SW 1271 (cell line): ENCODE measurements at places on chromosomes 1 and 21.

DNA sequence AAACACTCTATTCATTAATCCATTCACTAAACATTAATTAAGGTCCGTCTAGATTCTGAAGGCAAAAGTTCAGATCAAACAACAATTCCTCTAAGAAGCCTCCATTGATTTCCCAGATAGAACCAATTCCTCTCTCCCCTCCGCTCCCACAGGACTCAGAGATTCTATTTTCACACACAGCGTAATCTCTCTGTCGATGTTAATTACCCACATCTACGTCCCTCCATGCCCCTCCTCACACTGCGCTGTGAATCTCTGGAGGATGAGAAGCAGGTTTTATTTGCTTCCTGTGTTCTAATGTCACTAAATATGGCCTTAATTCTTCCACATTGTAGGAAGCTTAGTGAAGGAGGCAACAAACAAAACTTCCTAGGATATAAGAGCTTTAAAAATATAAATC, 306.7 kb downstream of the DSCAM start:
- no peak for DNase-seq

GRCh38 chr1:222552882-222553281, 5.0 kb upstream of the HHIPL2 start:
- no peak for DNase-seq

GRCh38 chr1:230067871-230068620, 1.0 kb downstream of the GALNT2 start:
- DNase-seq, result no peak

GRCh38 chr1:115454837-115455511, 116.9 kb upstream of the NGF start:
- DNase-seq, result no peak

DNA sequence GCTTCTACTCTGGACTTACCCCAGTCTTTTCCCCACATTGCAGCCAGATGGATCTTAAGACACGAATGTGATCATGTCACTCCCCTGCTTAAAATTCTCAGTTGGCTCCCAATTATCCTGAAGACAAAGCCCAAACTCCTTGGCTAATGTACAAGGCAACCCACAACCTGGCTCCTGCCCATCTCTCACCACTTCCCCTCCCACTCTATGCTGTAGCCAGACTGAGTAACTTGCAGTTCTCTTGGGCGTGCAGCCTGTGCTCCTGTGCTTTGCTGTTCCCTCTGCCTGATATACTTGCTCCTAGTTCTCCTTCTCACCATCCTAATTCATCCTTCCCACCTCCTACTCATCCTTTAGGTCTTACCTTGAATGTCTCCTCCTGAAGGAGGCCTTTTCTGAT, 56.2 kb downstream of the LGR6 start:
- DNase-seq, result no peak

DNA sequence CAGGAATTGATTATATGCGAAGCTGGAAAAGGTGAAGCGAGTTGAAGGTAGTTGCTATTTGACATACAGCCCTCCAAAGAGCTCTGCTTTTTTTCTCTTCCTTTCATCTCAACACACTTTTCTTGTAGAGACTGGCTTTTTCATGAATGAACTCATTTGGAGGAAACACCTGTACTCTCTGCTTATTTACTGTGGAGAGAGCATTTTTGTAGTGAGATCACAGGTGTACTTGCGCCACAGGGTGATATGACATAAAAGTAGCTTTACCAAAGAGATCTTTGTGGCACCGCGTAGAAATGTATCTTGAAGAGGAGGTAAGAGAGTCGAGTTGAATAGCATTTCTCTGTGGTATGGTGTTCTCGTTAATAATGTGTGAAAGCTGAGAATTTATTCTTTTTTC, 187.6 kb downstream of the VPS13D start:
- DNase-seq, result no peak

- DNase-seq, result no peak
Observed at GRCh38 chr21:31872452-31873274, at the start of gene HUNK. HUNK (plus strand) TSS chr21:31873020; CDS start chr21:31873675, 655 bp downstream.

GRCh38 chr1:34320053-34320669, 143.5 kb downstream of the C1orf94 start:
- DNase-seq, result no peak

DNA sequence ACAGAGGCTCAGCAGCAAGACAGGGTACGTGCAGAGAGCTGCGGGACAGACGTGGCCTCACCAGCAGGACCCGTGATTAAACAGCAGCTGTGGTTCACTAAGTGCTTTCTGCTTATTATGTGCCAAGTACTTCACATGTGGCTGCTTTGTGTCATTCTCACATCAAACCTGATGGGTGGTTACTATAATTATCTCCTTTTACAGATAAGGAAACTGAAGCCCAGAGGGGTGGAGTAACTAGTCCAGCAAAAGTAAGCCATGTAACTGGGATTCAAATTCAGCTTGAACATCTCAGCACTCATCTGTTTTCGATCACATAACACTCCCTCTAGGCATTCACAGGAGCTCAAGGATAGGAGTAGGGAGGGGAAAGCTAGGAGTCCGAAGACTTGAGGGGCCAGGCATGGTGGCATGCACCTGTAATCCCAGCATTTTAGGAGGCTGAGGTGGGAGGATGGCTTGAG, 50.8 kb upstream of the CLIC4 start:
- DNase-seq, result no peak

DNA sequence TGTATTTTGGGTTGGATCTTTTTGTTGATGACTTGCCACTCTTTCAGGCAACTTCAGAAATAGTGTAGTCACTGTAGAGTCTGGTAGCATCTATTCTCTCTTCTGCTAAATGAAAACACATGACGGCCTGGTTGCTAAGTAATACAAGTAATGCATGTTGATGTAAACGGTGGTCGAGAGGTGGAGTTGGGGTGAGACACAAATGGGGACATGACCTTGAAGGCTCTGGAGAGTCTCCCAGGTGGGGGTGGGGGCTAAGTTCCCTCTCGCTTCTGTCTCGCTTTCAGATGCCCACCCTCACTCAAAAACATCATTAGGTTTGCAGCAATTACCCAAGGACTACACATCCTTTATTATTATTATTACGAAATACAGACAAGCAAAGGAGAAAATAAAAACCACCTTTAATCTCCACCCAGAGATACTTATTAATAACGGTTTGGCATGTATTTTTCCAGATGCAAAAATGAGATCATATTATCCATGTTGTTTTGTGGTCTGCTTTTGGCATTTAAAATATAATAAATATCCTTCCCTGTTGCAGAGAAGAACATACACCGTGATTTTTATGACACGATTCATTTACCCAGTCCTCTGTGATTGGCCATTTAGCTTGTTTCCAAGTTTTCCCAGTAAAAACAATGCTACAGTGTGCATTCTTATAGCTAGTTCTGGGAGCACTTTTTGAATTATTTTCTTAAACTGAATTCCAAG, 138.1 kb downstream of the MIS18A start:
- no peak for DNase-seq

GRCh38 chr1:94422115-94422820, 4.1 kb downstream of the ABCD3 start:
- DNase-seq, result no peak

- DNase-seq, result no peak
Observed at GRCh38 chr1:69221524-69221923, 346.2 kb upstream of the LRRC7 start.

GRCh38 chr1:201625226-201625761, 86.4 kb downstream of the NAV1 start:
- no peak for DNase-seq

DNA sequence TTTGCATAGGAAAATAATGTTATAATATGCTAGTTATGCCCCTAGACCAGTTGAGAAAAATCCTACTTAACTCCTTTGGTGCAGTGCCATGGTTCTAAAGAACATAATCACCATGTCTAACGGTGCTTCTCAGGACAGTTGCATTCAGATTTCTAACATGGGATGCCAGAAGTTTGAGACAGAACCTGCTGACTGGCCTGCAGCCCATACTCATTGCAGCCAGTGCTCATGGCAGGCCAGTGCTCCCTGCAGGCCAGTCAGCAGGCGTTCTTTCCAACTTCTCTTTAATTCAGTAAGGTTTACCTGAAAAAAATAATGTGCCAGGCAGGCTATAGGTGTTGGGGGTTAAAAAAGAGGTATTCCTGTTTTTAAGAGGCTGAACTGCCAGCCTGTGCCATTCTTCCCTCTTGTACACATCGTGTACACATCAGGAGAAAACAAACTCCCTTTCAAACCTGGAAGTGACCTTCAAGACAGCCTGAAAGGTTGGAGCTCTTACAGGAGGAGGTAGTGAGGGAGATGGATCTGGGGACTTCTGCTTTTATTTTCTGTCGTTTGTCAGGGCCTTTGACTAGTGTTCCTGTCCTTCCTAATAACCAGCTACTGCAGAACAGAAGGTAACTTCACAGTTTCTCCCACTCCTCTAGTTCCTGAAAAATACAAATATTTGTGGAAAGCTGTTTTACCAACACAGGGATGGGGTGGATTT, 146.0 kb upstream of the MAGI3 start:
- no peak for DNase-seq

- DNase-seq, result no peak
Observed at GRCh38 chr1:214292322-214292721, 11.4 kb downstream of the SMYD2 start.

DNA sequence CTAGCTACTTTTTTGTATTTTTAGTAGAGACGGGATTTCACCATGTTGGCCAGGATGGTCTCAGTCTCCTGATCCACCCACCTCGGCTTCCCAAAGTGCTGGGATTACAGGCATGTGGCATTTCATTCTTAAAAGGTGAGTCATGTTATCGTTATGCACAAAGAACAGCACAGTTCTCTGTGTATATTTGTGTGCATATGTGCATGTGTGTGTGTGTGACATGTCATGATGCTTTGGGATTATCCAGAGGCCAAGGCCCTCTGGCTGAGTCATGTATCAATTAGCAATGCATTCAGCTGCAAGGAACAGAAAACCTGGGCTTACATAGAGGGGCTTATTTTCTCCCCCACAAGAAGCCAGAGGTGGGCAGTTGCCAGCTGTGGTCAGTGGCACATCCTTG, 301.7 kb upstream of the KAZN start:
- DNase-seq, result no peak

- DNase-seq, result no peak
Observed at GRCh38 chr1:226429858-226430715, 22.2 kb upstream of the PARP1 start.

DNA sequence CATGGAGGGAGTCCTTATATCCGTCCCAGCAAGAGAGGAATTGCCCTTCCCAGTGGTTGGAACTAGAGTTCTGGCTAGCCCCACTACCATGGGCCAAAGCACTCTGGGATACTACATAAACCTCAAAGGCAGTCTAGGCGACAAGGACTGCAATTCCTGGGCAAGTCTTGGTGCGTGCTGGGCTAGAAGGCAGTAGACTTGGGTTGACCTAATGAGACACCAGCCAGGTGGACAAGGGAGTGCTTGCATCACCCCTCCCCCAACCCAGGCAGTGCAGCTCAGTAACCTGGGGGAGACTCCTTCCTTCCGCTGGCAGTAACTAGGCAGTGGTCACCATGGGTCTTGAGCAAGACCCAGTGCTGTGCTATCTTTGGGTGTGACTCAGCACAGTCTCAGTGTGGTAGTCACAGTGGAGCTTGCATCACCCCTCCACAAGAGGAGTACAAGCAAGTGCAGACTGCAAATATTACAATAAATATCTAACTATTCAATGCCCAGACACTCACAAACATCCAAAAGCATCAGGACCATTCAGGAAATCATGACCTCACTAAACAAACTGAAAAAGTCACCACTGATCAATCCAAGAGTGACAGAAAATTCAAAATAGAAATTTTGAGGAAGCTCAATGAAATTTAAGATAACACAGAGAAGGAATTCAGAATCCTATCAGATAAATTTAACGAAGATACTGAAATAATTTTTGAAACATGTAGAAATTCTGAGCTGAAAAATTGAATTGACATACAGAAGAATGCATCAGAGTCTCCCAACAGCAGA, 84.7 kb upstream of the LYPLAL1 start:
- DNase-seq, result no peak

DNA sequence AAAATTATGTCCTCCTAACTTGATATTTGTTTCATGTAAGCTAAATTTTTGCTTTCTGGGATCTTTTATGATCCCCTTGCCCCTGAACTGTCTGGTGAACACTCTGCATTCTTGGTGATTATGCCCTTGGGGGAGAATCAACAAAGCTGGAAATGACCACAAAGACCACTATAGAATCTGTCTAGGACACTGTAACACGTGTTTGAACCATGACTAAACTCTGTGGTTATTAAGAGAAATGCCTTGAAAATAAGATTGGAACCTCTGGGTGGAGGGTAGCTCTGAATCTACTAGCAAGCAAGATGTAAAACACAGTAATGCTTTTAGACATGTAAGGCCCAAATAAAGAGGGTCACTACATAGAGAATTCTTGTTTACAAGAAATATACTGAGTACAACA, 237.5 kb downstream of the HMCN1 start:
- DNase-seq, result no peak

DNA sequence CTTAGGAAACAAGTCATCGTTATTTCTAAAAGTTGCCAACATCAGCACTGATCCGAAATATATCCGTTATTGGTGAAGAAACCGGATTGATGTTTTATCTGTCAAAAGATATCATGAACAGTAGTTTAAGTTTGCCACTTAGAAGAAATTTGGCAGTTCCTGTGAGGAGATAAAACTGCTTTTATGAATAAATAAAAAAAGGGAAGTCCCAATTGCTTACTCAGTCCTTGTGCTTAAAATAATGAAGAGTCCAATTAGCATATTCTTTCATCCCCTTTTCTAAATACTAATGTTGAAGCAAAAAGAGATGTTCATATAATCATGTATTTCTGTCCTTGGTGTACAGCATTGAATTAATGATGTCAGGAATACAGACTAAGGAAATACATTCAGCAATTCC, 164.6 kb downstream of the NCAM2 start:
- no peak for DNase-seq

DNA sequence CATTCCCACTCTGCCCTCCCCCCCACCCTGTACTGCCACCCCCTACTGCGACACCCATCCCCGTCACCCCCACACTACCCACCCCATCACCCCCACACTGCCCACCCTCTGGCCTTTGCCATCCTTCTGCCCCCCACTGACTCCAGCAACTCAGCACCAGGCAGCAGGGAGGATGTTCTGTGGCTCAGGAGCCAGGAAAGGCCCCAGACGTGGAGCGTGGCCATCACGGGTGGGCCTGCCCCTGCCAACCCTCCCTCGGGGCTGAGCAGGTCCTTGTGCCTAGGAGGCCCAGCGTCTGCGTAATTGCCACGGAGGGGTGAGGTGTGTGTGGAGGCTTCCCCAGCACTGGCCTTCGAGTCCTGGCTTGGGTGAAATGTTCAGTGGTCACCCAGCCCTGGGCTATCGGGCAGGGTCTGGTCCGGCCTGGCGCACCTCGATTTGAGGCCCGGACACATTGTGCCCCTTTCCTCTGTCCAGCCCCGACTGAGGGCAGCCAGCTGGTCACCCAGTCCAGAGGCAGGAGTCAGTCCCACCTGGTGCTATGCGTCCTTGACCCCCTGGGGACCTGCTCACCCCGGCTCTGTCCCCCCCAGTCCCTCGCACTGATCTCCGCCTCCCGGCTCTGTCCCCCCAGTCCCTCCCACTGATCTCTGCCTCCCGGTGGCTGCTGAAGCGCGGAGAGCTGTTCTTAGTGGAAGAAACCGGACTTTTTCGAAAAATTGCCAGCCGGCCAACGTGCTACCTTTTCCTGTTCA, 23.0 kb downstream of the ARHGEF16 start:
- DNase-seq, result no peak

- no peak for DNase-seq
Observed at GRCh38 chr1:214445199-214445598, 106.2 kb downstream of the PTPN14 start.

- no peak for DNase-seq
Observed at GRCh38 chr1:111990878-111991718, 1.6 kb upstream of the KCND3 start.
